RPMI7951 (cell line): ENCODE measurements at places on chromosomes 7 and 10. TPM values are rescaled to one million over a fixed set of nuclear protein-coding genes. Genes with fewer than 3 reads are reported as not detected.

CYP3A4 gene
- not detected in 2 replicates for total RNA-seq

MYO1G gene
- total RNA-seq, result under 0.01 TPM in 1 of 2 replicates, not detected in the other

DNA sequence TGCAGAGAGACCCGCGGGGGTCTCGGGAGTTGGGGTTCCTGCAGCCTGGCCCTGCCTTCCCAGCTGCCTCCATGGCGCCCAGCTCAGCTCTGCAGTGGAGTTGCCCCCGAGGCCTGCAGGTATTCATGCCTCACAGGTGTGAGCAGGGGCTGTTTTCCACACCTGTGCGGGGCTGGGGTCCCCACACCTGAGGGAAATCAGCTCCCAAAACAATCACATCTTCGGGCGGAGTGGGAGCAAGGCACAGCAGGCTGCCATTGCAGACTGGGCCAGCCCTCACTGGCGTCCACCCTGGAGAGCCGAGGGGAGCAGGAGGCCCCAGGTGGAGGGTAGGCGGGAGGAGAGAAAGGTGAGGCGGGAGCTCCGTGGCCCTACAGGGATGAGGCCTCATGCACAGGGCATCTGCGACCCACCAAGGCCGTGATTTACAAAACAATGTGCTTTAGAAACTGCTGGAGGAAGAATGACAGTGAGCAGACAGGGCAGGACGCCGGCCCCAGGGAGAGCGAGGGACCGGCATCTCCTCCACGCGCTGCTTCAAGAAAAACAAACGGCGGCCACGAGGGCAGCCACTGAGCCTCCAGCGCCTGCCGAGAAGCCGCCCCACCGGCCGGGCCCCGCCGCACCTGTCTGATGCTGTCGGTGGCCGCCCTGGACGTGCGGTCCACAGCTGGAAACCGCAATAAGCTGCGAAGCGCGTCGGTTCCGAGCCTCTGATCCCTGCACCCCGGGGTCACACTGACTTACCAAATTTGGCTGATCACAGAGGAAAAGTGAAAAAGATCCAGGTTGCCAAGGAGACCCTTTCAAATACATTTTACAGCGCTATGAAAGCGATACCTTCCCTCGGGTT, 53.0 kb upstream of the PDGFA start:
- DNase-seq, result no peak

DNA sequence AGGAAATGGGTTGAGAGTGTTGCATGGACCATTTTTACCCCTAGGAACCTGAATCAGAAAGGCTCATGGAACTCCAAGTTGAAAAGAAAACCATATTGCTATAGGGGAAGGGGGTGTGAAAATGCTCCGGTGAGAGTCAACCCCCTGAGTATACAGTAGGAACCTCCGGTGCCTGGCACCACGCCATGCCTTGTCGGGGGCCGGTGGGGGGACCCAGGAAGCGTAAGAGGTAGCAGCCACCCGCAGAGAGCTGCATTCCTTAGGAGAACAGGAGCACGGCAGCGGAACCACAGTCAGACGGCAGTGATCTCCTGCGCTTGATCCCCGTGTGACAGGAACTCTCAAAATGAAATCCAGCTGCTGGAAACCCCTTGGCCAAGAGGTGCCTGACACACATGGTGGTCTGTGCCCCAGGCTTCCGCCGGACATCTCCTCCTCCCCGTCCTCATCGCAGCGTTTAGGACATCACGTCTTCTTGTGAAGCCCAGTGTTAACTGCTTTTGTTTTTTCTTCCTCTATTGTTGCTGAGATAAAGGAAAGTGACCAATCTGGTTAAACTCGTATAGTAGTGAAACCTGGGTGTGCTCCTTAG, 186.8 kb downstream of the CELF2 start:
- no peak for DNase-seq

DNA sequence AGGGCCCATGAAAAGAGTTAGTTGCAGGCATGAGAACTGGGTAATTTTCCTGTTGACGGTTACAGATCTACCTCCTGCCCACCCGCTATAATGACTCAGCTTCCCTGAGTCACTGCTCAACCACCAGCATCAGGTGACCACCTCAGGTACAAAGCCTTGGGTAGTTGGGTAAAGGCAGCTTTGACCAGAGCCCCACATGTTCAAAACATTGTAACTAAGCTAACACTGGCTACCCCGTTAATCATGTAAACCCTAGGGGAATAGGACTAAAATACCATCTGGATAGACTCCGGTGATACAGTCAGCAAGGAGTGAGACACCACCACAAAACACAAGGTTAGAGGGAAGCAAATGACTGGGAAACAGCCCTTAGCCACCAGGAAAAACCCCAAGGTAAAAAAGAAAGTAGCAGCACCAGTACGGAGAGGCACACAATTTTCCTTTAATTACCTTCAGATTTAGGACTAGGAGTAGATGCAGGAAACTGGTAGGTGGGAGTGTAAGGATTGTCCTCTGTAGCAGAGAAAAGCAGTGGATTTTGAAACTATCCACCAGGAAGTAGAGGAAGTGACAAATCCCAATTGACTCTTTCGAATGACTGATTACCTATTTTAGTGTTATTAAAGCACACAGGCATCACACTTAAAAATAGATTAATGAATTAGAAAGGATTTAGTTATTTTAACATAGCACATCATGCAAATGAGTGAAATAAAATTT, 103.5 kb upstream of the PDLIM1 start:
- peak; percentile 53 for DNase-seq

- no peak for DNase-seq
Observed at GRCh38 chr7:1724118-1724910, 54.2 kb downstream of the ELFN1 start.
